ENCODE measurements at places on chromosomes 5 and 9. TPM values are rescaled to one million over a fixed set of nuclear protein-coding genes. Genes with fewer than 3 reads are reported as not detected.

SLC25A2 gene
- total RNA-seq: not detected

UBAP2 gene
- 60.4 TPM for total RNA-seq

GFI1B gene
- 0.51 TPM for total RNA-seq

FOXI1 gene
- total RNA-seq: not detected

ZFP2 gene
- total RNA-seq: 2.9 TPM

DMGDH gene
- 1.8 TPM for total RNA-seq

TRIM14 gene
- total RNA-seq: 4.3 TPM

All from tongue (tissue), 3 donors.